ENCODE measurements at places on chromosomes 6 and 20.

DNA sequence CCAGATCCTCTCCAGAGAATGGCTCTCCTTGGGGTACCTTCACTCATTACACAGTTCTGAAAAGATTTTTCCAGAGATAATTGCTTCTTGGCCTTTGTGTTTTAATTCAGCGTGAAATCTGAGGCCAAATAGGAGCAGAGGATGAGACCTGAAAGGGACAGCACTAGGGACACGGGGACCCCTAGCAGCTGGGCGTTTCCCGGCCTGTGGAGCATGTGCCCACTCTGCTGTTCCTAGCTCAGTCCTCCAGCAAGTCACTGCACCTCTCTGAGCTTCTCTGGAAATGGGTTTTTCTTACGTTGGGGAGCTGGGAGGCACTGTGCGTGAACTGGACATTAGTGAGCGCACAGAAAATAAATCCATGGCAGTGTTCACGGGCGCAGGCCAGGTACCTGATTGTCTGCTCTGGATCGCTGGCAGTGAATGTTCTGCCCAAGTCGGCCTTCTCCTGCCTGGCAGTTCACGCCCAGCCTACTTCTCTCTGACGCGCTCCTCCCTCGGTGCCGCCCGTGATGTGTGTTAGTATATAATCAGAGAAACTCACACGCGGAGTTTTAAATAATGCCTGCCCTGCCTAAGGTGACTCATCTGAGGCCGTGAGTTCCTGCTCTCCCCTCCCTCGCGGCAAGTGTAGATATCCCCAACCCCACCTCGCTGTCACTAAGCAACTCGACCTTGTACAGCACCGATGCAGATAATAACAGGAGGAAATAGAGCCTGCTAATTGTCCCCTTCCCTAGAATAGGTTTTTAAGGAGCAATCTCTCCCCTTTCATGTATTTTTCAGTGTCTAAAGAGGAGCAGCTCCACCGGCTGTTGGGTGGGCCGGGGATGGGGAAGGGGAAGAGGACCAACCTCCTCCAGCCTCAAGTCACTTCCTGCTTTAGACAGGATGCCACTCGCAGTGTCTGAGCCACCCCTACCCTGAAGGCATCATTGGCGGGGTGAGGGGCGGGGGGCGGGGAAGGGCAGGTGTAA is 2.7 kb upstream of the TUBB2A start:
- DNase-seq, result no peak

DNA sequence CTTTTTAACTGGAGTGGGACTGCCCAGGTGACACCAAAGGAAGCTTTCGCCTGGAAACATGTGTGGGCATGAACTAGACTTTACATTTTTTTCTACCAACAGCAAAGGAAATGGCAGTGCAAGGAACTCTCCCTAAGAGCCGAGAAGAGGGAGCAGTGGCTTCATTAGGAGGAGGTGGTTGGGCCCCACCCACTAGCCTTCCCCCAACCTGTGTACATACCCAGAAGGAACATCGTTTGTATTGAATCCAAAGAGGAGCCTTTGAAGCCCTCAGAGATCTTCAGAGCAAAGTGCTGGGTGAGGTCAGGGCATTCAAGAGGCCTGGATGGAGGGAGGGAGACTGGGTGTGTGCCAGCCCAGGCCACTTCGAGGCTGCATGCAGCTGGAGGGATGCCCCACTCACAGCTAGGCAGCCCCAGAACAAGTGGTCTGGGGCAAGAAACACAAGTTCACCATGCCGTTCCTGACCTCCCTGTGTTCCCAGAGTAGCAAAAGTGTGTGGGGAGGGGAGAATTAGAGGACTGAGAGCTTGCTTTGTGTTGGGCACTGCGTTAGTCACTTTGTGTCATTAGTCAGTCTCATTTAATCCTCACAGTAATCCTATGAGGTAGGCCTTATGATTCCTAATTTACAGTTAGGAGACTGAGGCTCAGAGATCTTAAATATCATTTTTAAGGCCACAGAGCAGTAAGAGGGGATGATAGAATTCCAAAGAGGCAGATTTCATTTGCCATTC is 191.6 kb upstream of the SUPT3H start:
- no peak for DNase-seq

DNA sequence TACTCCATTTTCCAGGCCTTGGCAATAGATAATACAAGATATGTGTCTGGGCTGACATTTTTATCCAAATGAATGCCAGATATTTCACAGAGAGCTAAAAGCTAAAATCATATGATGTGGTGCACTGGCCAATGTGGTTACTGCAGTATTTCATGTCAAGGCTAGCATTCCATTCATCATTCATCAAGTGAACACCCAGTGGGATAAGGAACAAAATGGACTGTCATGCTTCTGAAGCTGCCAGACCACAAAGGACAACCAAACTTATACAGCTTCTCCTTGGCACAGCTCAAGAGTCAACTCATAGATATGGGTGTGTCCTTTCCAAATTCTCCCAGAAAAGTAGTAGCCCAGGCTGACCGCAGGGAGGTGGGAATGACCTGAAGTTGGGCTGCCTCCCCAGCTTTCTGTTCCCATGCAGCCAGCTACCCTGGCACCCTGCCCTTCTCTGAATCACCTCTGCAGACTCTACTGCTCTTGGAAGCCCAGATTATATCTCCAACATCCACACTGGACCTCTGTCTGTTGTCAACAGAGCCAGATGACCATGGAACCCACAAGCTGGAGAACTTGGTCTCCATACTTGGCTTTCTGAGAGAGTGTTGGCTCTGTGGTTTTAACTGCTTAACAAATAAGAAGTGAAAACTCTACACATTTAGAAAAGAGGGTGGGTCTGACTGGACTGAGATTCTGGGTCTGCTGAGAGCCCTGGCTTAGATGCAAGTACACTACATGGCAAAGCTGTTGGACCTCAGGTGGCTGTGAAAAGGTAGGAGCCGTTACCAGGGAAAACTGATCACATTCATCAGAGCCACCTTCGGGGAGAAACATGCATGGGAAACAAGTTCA is 122.8 kb downstream of the ALDH8A1 start:
- no peak for DNase-seq

DNA sequence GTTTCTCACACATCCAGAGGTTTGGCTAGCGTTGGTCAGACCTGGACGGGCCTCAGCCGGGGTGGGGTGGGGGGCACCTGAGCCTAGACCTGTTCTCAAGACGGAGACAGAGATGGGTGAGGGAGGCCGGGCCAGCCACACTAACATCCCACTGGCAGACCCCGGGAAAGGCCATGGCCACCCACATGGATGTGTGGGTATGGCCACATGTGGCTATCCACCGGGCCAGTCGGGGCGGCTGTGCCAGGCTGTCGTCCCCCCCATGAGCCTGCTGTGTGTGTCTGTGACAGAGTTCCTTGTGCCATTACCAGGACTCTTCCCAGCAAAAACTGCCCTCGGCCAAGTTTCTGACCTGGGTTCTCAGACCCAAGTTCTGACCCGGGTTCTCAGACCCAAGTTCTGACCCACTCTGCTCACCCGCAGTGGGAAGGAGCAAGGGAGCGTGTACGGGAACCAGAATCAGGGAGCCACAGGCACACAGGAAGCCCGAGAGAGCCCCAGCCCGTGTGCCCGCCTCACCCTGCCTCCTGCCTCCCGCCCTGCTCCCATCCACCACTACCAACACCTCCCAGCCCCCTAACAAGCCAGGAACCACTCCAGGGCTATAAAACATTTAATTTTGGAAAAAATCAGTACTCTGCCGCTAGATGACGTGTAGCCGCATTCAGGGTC is 255.5 kb downstream of the TAF4 start:
- DNase-seq, result no peak

GRCh38 chr6:112683106-112683505 is 336.0 kb downstream of the RFPL4B start:
- no peak for DNase-seq

DNA sequence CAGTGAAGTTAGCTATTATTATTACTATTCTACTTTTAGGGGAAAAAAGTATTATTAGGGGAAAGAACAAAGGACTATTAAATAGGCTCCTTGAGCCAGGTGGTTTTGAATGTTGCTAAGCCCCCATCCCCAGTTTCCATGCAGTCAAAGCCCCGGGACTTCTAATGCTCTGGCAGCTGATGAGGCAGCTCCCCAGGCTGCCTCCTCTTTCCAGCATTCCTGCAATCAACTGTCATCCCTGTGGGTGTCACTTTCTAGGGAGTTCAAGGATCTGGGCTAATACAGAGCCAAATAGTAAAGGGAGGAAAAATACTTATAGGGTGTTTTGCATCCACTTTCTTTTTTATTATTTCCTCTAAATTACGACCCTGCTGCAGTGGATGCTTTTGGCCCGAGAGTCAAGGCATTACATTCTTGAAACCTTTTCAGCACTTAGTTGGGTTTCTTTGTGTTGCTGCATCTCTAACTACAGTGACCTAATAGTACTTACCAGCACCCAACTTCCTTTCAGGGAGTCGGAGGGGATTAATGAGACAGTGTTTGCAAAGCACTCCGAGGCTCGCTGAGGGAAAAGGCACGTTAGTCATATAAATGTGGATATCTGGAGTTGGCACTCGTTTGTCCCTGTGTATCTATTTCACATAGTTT is 303.9 kb upstream of the MAP3K7 start:
- no peak for DNase-seq

DNA sequence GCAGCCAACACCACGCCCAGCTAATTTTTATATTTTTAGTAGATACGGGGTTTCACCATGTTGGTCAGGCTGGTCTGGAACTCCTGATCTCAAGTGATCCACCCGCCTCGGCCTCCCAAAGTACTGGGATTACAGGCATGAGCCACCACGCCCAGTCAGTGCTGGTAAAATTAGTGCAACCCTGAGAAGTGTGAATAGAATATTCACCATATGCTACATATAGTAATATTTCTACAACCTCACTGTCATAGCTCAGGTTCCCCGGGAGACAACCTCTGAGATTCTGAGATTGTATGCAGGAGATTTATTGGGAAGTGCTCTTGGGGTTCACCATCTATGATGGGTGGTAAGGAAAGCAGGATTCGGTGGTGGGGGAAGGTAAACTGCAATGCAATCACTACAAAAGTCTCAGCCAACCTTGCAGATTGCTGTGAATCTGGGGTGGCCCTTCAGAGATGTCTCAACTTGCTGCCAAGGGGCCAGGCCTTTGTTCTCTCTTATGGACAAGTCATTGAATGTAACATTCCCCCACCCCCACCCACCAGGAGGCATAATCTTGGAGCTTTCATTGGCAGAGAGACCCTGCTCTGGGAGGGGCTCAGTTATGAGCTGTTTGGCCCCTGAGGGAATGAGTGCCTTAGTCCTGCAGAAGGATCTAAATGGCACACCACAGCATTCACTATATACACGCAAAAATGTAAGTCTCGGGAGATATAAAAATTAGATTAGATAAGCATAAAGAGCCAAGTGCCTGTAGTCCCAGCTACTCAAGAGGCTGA is 34.0 kb upstream of the SEC63 start:
- DNase-seq, result no peak

GRCh38 chr20:11851646-11852045 is 66.0 kb upstream of the BTBD3 start:
- DNase-seq, result no peak

- no peak for DNase-seq
Measured at GRCh38 chr6:24858177-24858653, 59.5 kb upstream of the ARMH2 start.

GRCh38 chr6:90758741-90759140 is 171.9 kb upstream of the MAP3K7 start:
- DNase-seq, result no peak

DNA sequence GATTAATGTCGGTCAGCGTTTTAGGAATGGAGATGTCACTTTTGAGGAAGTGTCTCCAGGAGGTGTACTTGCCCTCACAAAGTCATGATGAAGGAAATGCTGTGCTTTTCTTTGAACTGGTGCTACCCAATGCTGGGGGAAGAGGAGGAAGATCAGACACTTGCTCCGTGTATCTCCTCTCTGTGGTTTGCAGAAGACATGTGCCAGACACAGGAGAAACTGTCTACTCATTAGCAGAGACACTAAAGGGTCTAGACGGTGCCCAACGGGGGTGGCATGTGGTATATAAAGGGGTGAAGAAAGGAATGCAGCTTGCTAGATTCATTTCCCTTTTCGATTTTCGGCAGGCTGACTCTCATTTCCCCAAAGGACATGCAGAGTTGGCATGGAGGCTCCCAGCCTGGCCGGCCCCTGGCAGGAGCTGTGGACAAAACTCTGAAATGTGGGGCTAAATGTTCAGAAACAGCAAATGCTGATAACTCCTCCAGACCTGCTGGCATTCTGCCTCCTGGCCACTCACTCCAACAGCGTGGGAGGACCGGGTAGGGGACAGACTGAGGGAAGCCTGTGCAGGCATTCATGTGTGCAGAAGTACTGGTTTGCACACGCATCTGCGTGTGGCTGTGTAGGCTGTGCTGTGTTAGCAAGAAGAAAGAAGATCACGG is 59.6 kb upstream of the QKI start:
- no peak for DNase-seq

GRCh38 chr6:32047539-32047854 is 9.3 kb downstream of the CYP21A2 start:
- no peak for DNase-seq

- no peak for DNase-seq
Measured at GRCh38 chr6:35919085-35919826, 1.6 kb downstream of the SRPK1 start.

DNA sequence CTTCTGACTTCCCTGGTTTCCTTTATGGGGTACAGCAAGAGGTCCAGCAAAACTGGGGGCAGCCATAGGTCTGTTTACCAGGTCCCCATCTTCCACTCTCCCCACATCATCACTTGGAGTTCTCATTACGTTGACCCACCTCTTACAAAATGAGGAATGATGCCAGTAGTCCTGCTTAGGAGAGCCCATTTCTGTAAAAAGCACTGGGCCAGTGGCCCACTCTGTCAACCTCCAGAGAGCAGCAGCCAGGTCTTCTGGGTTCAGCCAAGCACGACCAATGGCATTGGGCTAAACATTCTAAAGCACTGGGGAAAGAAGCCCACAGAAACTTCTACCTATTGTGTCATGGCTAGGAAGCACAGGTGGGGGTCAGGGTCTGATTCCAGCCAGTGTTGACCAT is 13.9 kb downstream of the ZC3H12D start:
- no peak for DNase-seq

- no peak for DNase-seq
Measured at GRCh38 chr20:34104059-34104458, 8.0 kb downstream of the EIF2S2 start.

- DNase-seq, result no peak
Measured at GRCh38 chr6:122365775-122366403, 33.6 kb upstream of the HSF2 start.

DNA sequence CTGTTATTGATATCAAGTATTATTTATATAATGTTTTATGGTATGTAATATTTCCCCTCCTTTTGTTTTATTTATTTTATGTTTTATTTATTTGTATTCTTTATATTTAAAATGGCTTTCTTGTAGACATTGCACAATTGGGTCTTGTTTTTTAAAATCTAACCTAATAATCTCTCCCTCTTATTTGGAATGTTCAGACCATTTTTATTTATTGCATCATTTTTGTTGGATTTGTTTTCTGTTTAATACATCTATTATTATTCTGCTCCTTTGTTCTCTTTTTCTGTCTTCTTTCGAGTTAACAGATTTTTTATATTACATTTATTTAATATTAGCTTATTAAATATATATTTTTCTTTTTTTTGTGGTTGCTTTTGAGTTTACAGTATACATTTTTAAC is 43.1 kb upstream of the SLC35B3 start:
- no peak for DNase-seq

- no peak for DNase-seq
Measured at GRCh38 chr20:25571817-25572216, 13.5 kb downstream of the NINL start.

All from Panc1 (cell line).